ENCODE measurements at places on chromosomes 1 and 21.

DNA sequence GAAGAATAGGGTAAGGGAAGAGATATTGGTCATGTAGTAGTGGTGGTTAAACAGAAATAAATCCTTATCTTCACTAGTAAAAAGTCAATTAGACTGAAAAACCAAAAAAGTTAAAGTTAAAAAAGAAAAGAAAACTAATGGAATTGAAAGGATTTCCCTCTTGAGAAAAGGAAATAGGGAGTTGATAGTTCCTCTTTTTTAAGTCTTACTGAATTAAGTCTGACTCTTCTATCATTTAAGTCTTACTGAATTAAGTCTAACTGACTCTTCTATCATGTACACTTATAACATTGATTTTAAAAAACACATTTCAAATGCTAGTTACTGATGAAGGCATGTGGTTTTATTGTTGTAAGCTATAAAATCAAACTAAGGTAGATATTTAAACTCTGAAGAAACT, 49.5 kb upstream of the TENT5C start:
- no peak for DNase-seq

DNA sequence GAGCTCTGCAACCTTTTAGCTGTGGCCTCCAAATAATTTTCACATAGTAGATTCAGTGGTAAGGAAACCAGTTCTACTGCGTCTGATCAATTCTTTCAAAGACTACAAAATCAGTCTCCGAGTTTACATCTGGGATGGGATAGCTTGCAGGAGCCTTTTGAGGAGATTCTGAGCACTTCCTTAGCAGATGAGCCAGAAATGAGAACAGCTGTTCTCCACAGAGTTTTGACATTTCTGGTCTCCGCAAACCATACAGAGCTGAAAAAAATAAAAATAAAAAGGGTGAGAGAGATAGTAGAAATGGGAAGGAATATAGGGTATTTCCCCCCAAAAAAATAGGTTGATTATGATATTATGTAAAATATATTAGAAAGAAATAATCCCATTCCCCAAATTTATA, 119.3 kb downstream of the LYPLAL1 start:
- no peak for DNase-seq

- no peak for DNase-seq
Observed at GRCh38 chr1:182978151-182978853, 25.3 kb upstream of the SHCBP1L start.

GRCh38 chr1:28290851-28291250, 31.5 kb downstream of the SESN2 start:
- no peak for DNase-seq

GRCh38 chr1:97384294-97384968, 536.4 kb downstream of the DPYD start:
- DNase-seq, result peak; percentile 57

DNA sequence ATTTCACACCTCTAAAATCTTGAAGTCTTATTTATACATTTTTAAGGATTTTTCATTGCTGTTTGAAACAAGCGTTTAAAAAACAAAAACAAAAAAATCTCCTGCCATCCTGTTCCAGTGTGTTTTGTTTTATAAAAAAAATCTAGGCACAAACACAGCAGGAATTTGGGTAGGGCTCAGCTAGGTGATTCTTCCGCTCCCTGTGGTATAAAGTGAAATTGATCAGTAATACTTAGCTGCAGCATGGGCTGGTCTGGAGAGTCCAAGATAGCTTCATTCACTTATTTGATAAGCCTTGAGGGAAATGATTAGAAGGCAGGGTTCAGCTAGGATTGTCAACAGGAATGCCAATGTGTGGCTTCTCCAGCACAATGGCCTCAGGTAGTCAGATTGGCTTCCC, 25.7 kb downstream of the ATF3 start:
- DNase-seq, result no peak

GRCh38 chr21:35510957-35511695, 462.0 kb upstream of the RUNX1 start:
- no peak for DNase-seq

- no peak for DNase-seq
Observed at GRCh38 chr1:9376430-9376829, 83.7 kb downstream of the SPSB1 start.

Data from HS-5 (cell line).